ENCODE measurements at places on chromosomes 7 and 10.

- DNase-seq = peak; percentile 1
Observed at GRCh38 chr10:67308912-67309311, 383.1 kb downstream of the LRRTM3 start.

DNA sequence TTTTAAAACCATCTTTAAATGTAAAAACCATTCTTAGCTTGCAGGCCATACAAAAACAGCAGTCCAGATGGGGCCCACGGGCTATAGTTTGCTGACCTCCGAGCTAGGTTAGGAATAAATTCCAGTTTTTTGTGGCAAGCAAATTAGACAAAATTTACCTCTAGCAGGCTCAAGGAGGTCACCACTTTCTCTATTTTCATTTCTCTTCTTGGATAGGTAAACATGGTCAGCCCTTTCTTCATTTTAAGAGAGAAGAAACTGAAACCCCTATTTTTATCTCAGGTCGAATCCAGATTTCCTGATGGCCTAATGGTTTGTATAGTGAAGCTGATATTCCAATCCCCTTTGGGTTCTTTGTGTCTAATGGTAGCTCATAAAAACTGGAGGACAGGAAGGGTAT, 10.7 kb downstream of the IKZF5 start:
- no peak for DNase-seq

GRCh38 chr10:75444781-75445386, 13.5 kb downstream of the LRMDA start:
- no peak for DNase-seq

DNA sequence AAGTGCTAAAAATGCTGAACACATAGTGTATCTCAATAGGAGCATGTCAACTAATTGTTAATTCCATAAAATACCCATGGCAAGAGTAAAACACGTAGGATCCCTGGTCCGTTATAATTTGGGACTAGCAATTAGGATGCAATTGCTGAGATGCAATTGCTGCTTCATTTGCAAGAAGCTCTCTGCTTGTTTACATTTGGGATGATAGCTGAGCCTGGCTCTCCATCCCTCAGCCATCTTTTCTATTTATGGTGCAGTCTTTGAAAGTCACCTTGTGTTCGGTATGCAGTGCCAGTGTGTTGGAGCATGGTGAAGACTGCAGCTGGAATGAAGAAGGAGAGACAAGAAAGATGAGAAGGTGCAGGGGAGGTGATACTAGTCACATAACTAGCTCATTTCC, 191.3 kb downstream of the SNX10 start:
- no peak for DNase-seq

DNA sequence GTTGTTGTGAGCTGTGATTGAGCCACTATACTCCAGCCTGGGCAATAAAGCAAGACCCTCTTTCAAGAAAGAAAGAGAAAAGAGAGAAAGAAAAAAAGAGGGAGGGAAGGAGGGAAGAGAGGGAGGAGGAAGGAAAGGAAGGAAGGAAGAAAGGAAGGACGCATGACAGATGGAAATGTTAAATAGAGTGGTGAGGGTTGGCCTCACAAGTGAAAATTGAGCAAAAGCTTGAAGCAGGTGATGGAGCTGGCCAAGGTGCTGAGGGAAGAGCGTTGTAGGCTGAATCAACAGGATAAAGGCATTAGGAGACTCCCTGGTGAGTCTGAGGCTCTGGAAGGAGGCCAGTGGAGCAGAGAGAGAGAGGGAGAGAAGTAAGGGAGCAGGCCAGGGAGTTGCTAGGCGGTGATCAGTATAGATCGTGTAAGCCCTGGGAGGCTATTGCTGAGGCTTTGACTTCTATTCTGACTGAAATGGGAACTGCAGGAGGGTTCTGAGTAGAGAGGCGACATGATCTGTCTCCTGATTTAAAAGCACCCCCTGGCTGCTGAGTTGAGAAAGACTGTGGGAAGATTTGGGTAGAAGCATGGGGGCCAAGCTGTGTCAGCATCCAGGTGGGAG, 26.5 kb upstream of the TMEM248 start:
- DNase-seq = peak; percentile 11

Data from activated CD4-positive, alpha-beta T cell treated with anti-CD3 and anti-CD28 coated beads, Interleukin-2, Interleukin-6, amounts not matched to agents 100 ng/mL and 50 ng/mL, durations not matched to agents 16 hours and 8 hours (primary cell).